Adrenal gland (tissue), 19 donors: ENCODE measurements at places on chromosomes 2 and 18.

GRCh38 chr2:176081837-176082524 is 1.8 kb downstream of the EVX2 start:
- no peak for DNase-seq

GRCh38 chr2:218839430-218839829 is 7.8 kb upstream of the PRKAG3 start:
- no peak for DNase-seq

- no peak for DNase-seq
Observed at GRCh38 chr2:29039718-29040480, 34.4 kb downstream of the PCARE start.

DNA sequence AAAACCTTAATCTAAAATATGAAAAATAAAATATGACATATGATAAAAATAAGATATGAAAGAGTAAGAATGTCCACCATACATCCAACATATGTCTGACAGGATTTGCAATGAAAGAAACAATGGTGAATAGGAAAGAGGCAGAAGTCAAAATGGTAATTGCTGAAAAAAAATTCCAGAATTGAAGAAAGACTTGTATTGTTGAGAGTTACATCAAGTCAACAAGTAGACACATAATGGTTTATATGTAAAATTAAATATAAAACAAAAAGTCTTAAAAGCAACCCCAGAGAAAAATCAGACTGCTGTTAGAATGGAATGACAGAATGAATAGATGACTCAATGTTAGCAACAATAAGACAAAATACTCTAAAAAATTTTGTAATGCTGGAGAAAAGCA is 255.1 kb downstream of the DOK6 start:
- DNase-seq, result no peak

GRCh38 chr18:31942291-31942998 is 483 bp downstream of the TRAPPC8 start:
- DNase-seq, result peak; percentile 55

- DNase-seq, result peak; percentile 50
Observed at GRCh38 chr18:903701-904100, 970 bp upstream of the ADCYAP1 start.

- DNase-seq, result no peak
Observed at GRCh38 chr2:6008726-6009125, 316.5 kb downstream of the SOX11 start.
